Globus pallidus (tissue), 1 donor: ENCODE measurements at places on chromosomes 1 and 21.

DNA sequence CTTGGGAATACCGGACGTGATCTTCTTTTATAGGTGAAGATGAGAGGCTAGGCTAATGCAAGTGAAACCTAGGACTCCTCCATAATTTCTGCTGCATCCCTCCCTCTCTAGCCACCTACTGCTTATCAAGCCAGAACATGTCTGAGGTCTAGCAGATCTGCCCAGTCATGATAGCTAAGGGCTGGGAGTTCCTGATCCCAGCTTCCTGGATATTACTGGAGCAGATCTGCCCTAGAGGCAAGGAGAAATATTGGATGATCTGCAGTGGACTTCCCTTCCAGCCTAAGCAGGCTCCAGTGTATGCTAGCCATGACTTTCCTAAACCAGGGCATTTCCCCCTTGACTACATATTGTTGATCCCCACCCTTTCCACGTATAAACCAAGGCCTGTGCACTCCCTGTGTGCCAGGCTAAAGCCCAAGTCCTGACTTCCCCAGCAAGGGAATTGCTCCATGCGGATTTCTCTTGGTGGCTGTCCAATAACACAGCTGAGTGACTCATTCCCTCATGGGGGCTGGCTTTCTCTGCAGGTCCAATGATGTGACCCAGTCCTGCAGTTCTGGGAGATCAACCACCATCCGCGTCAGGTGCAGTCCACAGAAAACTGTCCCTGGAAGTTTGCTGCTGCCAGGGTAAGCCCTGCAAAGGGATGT lies 15.5 kb upstream of the SARS1 start:
- no peak for DNase-seq

DNA sequence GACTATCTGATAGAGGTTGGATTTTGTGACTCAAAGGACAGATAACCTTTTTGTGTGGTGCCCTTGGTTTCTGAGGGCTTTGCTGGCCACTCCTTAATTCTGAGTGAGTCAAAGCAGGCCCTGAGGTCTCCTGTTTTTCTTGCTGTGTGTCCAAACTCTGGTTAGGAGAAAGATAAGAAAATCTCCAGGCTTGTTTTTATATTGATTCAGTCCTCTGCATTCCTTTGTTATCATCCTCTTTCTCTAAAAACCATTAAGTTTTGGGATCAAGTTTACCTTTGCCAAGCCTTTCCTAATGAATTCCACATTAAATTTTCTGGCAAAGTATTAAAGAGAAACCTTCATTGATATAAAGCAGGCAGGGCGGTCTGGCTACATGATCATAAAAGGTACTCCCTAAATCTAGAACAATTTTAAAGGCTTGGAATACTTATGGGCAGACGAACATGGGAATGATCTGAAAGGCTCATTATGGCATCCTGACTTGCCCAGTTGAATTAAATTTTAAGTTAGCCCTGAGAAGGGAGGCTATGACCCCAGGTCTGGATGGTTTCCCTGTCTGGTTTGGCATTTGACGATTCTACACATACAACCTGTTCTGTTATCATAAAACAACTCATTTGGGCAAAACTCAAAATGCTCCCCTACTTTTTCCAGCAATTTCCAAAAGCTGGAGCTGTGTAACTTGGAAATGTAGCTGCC lies 20.8 kb downstream of the ZBTB8B start:
- DNase-seq = no peak

DNA sequence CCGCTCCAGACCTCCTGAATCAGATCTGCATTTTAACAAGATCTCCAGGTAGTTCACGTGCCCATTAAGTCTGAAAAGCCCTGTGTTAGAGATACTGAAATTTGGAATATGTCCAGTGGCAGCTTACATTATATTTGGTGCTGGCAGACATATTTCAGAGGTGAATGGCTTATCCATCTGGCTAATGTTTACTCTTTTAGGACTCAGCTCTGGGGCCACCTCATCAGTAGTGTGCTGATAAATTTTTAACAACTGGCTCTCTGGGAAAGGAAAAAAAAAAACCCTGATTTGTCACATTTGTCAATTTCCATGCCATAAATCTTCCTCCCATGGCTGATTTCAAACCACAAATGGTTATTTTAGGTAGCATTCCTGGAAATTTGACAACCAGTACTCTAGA lies 25.3 kb upstream of the SYT6 start:
- DNase-seq = no peak

DNA sequence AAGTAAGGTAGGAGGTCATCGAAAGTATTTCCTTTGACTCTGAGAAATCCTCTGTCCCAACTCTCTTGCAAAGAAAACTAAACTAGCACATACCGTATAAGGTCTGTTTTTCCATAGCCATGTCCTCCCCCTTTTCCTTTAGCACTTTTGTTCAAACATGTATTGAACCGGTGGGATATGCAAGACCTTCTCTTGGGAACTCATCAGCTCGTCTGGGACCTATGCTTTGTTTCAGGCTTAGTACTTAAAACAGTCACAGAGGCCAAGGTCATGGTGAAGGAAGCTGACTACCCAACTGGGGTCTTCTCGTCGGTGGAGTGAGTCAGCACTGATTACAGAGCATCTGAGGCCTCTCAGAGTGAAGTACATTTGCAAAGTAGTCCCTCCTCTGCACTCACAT lies 185.0 kb downstream of the ZBTB18 start:
- DNase-seq = no peak

- DNase-seq = no peak
Observed at GRCh38 chr21:42364304-42364865, 1.9 kb downstream of the TFF1 start.

- DNase-seq = no peak
Observed at GRCh38 chr1:209557221-209557620, 26.3 kb upstream of the CAMK1G start.

GRCh38 chr1:29482991-29483390 lies 246.7 kb downstream of the PTPRU start:
- DNase-seq = no peak

- DNase-seq = no peak
Observed at GRCh38 chr1:152107031-152107983, 7.9 kb downstream of the TCHH start.

- DNase-seq = no peak
Observed at GRCh38 chr1:76259270-76259669, 184.7 kb downstream of the ST6GALNAC3 start.

- no peak for DNase-seq
Observed at GRCh38 chr1:74464037-74464436, 48.4 kb downstream of the LRRC53 start.

- no peak for DNase-seq
Observed at GRCh38 chr1:44436401-44437106, 31.5 kb downstream of the RNF220 start.

DNA sequence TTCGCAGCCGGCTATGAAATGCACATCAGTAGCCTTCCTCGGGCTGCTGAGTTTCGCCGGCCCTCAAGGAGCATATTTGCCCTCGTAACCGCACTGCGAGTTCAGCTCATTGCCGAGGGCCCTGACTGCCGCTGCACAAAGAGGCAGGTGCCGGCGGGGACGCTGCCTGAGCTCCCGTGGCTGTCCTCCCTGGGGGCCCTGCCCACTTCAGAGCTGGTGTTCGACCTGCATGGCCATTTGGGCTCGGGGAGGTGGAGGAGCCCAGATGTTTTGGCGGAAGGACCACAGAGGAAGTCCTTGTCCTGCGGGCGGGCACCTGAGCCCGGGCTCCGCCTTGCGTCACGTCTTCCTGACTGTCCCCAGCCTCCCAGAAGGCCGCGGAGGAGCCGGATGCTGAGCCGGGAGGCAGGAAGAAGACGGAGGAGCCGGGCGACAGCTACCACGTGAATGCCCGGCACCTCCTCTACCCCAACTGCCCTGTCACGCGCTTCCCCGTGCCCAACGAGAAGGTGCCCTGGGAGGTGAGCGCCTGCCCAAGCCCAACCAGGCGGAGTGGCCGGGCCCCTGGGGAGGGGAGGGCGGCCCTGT lies 29.9 kb upstream of the LRRC3 start:
- DNase-seq = no peak

GRCh38 chr21:44932408-44933181 lies 7.2 kb upstream of the SLX9 start:
- DNase-seq = no peak

DNA sequence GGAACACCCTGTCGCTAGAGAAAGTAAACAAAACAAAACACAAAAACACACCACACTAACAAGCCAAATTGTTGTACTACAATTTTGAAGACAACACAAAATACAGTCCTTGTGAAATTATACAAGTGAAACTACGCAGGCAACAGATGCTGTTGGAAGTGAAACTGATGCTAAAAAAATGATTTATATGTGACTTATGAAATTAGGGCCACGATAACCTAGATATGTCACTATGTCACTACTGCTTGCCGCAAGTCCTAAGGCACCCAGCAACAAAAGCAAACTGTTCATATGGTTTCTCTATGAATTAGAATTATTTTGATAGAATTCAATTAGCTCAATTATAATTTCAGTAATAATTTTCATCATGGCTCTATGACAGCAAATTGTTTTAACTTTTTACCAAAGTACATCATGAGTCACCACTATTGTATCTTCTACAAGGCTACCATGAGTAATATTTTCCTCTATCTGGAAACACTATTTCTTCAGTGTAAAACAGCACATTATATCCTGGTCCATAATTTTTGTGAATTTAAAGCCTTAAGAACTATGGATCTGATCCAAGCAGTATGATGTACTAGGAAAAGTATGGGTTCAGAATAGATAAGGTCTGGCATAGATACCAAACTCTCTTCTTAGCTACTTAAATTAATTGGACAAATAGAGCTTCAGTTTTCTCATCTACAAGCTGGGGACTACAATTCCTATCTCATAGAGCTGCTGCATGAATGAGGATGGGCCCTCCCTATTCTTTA lies 216.3 kb downstream of the COL11A1 start:
- no peak for DNase-seq

- DNase-seq = no peak
Observed at GRCh38 chr1:30133414-30134055, 589.9 kb downstream of the MATN1 start.

GRCh38 chr1:39872698-39873097 lies 10.6 kb downstream of the TRIT1 start:
- no peak for DNase-seq

DNA sequence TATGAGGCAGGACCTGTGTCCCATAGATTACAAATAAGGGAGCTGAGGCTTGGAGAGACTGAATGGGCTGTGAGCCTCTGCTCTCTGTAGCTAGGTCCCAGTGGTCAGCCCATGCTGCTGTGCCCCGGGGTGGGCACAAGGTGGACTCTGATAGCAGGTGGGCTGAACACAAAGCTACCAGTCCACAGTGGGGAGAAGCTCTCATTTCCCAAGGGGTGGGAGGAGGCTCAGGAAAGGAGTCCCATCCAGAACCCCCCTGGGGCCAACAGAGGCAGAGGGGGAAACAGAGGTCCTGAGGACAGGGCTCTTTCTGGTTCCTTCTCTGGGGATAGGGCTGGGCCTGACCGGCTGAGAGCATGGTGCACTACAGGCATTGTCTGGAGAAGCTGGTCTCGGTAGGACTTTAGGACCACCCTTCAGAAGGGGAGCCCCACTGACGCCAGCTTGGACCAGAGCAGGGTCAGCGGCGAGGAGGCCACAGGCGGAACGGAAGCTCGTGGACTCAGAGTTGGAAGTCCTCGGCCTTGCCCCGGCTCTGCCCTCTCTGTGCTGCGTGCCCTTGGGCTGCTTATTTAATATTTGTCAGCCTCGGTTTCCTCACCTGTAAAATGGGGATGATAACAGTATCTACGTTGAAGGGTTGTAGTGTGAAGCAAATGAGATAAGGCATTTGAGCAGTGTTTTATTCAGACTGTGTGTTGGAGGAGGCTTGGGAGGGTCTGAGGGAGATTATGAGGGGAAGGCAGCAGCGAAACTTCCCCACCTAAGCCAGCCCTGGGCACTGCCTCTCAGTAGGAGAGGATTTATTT lies 26.6 kb downstream of the SDE2 start:
- no peak for DNase-seq

DNA sequence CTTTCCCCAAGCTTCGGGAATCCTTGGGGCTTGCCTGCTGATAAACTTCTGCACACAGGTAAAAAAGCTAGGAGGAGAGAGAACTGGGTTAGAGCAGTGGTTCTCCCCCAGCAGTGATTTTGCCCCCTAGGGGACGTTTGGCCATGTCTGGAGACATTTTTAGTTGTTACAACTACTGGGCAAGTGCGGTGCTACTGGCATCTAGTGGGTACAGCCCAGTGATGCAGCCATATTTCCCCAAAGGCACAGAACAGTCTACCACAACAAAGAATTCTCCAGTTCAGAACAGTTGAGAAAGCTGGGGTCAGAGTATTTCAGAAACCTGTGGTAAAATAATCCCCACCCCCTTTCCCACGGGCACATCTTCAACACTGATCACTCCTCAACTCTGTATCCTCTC lies 41.3 kb downstream of the LRRC71 start:
- no peak for DNase-seq

DNA sequence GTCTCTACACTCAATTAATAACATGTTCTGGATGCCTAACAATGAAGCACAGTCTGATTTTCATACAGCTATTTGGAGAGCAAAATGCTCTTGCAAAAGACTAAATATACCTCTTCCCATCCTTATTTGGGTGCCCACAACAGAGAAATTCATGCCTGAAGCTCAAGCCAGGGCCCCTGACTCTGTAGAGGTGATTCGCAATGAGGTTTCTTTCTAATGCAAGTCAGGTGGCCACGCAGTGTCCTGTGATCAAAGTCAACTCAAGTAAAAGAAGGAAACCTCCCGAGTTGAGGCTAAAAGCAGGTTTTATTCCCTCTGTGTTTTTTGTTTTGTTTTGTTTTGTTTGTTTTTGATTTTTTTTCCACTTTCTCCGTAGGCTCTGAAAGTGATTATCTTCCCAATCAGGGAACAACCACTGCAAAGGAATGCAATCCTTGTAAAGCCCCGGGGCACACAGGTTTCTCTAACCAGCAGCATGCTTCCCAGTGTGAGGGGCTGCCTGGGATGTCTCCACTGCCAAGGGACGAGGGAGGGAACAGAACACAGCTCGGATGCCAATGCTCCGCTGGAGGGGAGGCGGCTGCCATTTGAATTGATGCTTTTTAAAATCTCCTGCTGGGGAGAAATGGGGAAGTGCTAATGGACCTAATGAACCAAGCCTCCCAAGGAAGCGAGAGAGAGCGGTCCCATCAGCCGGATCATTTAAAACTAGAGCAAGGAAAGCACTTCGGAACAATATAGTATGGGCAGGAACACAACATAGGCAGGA lies 73.8 kb upstream of the SSX2IP start:
- no peak for DNase-seq

DNA sequence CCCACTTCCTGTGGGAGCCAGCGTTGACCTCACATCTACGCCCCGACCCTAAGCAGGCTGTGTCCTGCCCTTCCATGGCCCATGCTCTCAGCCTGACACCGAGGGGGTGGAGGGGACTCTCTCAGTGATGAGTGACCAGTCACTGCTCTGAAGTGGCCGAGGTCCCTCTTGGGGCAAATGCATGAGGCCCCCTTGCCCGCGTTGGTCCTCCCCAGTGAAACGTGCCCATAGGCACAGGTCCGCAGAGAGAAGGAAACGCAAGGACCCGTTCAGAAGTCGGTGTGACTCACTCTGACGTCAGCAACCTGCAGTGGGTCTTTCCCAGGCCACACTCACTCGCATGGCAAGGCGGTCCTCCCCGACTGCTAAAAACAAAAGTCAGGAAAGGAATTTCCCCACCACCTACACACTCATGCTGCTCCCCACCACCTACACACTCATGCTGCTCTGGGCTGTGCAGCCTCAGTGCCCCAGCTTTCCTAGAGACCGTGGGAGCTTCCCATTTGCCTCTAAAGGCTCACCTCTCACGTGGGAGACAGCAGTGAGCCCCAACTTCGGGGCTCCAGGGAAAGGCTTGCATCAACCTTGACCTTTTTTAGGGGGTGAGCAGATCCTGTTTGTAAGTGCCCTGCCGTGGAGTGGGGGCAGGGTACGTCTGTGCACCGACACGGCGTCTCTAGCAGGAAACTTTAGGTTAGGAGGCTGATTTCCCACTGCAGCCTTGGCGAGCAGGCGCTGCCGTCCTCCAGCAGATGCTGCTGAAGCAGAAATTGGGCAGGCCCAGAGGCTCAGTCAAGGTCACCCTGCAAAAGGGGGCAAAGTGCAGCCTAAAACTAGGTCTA lies 11.4 kb downstream of the UBASH3A start:
- no peak for DNase-seq
